ENCODE measurements at places on chromosomes 2 and 18. TPM values are rescaled to one million over a fixed set of nuclear protein-coding genes. Genes with fewer than 3 reads are reported as not detected.

The PLGLB1 gene
- 3.3 TPM for total RNA-seq

The PARD6G gene
- total RNA-seq = 18.9 TPM

The CTNNA2 gene
- not detected for total RNA-seq

DNA sequence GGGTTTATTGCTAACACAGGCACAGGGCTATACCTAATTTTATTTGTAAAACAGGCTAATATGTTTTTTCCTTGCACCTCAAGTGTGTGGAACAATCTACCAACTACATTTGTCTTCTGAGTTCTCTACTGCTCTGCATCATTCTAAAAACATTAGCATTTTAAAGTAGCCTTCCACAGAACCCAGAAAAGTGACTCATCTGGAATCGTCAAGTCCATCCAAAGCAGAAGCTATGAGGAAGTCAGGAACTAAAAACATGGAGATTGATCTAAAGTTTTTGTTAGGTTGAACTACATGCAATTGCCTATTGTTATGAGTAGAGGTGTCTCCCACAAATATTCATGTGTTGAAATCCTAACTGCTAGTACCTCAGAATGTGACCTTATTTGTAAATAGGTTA, 70.9 kb downstream of the SUCLG1 start:
- H3K27me3 ChIP-seq = peaks cover 12% of the 10 kb centered on the region
- no peak overlapping the region for H3K4me3 ChIP-seq
- H3K27ac ChIP-seq = no peak overlapping the region

- peaks cover 5% of the 10 kb centered on the region for H3K27me3 ChIP-seq
- H3K4me3 ChIP-seq = no peak overlapping the region
- no peak overlapping the region for H3K27ac ChIP-seq
- DNase-seq = peak; percentile 75
These were observed 86.8 kb upstream of the SNTG2 start for GRCh38 chr2:863732-864450.

DNA sequence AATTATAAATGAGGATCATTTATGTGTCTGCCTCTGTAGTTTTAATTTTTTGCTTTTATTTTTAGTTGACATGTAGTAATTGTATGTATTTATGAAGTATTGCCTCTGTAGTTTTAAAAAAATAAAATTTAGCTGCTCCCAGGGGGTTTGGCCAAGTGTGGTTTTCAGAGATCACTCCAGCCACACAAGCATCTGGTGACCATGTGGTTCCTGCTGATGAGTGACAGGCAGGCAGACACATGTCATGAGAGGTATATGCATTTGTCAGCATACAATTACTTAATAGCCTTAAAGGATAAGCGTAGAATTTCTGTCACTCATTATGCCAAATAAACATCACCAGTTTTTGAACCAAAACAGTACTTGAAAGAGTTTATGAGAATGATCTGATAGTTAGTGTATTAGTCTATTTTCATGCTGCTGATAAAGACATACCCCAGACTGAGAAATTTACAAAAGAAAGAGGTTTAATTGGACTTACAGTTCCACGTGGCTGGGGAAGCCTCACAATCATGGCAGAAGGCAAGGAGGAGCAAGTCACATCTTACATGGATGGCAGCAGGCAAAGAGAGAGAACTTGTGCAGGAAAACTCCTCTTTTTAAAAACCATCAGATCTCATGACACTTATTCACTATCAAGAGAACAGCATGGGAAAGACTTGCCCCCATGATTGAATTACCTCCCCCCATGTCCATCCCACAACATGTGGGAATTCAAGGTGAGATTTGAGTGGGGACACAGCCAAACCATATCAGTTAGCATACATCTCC, 29.6 kb downstream of the MREG start:
- DNase-seq = no peak
- no peaks in the 10 kb centered on the region for H3K27me3 ChIP-seq
- H3K4me1 ChIP-seq = peaks cover 15% of the 10 kb centered on the region
- no peaks in the 10 kb centered on the region for H3K36me3 ChIP-seq
- H3K27ac ChIP-seq = no peak overlapping the region

- no peaks in the 10 kb centered on the region for H3K36me3 ChIP-seq
- DNase-seq = no peak
- H3K4me1 ChIP-seq = peaks cover 40% of the 10 kb centered on the region
- H3K4me3 ChIP-seq = no peak overlapping the region
These were observed 419.3 kb upstream of the TNP1 start for GRCh38 chr2:217279140-217279539.

DNA sequence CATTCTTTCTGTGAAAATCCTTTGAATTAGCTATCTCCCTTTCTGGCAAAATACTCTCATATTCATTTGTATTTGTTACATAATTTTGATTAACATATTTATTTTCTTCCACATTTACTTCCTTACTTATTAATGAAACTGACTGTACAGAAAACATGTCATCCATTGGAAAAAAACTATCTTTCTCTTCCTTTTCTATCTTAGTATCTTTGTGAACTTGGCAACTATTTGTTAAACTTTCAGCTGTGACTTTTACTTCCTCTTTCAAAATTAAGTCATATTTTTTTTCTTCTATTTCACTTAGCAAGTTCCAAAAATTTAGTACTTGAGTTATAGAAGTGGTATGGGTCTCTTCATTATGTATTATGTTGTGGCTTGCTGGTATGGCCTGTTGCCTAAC, 2.6 kb downstream of the RAD51AP2 start:
- H3K4me1 ChIP-seq = peaks cover 8% of the 10 kb centered on the region
- H3K27me3 ChIP-seq = peaks cover 44% of the 10 kb centered on the region
- no peak overlapping the region for H3K27ac ChIP-seq
- DNase-seq = no peak
- H3K4me3 ChIP-seq = no peak overlapping the region
- H3K36me3 ChIP-seq = no peaks in the 10 kb centered on the region

DNA sequence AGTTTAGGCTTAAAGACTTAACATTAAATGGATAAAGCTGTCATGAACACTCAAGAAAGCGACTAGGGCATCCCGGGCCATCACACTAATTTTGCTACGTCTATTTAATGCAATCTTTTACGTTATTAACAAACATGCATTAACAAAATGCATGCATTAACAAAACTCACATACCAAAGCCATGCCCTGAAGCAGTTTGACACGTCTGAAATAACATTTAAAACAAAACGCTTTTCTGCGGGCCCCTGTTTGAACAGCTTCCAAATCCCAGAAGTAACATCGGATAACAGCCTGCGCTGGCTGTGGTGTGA, 458 bp downstream of the B4GALT6 start:
- DNase-seq = no peak
- H3K27me3 ChIP-seq = no peaks in the 10 kb centered on the region
- peaks cover 16% of the 10 kb centered on the region for H3K4me1 ChIP-seq
- peak overlapping the region; percentile 79 for H3K27ac ChIP-seq
- peak overlapping the region; percentile 92 for H3K4me3 ChIP-seq

All from osteocyte (in vitro differentiated cells).